CD4-positive, alpha-beta T cell treated with Interleukin-1 beta for 1 hour (primary cell): ENCODE measurements at places on chromosomes 7 and 10.
A peak's percentile ranks its signal among the peaks of the same experiment; 100 is the strongest.

DNA sequence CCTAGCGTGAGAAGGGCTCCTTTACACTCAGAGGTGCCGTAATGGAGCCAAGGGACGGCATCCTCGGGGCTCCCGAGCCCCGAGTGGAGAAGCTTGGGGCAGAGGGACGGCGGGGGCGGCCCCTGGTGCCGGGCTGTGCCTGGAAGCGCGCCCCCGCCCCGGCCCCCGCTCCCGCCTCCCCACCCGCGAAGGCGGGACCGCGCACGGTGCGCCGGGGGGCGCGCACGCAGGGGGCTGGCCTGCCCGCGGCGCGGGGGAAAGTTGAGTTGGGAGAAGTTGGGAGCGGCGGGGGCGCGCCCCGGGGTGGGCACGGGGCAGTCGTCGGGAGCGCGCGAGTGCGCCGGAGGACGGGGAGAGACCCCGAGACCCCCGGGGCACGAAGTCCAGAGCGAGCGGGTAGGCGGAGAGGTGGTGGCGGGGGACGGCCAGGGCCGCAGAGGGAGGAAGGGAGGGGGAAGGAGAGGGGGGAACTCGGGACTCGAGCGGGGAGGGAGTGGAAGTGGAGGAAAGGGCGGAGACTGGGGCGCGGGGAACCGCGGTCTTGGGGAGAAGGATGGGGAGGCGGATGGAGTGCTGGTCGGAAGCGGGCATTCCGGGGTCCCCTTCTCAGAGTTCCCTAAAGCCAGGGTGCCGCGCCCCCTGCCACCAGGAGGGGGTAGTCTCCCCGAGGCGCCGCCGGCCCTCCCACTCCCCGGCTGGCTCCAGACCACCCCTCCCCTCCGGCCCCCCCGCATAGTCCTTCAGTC, at the start of gene SLC4A2:
SLC4A2 (plus strand) TSS at position 223 of the 746 bp plus-strand sequence. CDS start 2,399 bp downstream, outside the sequence.
- peak; percentile 72 for DNase-seq

GRCh38 chr7:105202616-105203015, 186.1 kb downstream of the SRPK2 start:
- DNase-seq = no peak

- DNase-seq = no peak
Measured at GRCh38 chr7:104499975-104500374, 171.6 kb downstream of the LHFPL3 start.

- DNase-seq = peak; percentile 76
Measured at GRCh38 chr10:102673819-102674511, 29.7 kb downstream of the TRIM8 start.

DNA sequence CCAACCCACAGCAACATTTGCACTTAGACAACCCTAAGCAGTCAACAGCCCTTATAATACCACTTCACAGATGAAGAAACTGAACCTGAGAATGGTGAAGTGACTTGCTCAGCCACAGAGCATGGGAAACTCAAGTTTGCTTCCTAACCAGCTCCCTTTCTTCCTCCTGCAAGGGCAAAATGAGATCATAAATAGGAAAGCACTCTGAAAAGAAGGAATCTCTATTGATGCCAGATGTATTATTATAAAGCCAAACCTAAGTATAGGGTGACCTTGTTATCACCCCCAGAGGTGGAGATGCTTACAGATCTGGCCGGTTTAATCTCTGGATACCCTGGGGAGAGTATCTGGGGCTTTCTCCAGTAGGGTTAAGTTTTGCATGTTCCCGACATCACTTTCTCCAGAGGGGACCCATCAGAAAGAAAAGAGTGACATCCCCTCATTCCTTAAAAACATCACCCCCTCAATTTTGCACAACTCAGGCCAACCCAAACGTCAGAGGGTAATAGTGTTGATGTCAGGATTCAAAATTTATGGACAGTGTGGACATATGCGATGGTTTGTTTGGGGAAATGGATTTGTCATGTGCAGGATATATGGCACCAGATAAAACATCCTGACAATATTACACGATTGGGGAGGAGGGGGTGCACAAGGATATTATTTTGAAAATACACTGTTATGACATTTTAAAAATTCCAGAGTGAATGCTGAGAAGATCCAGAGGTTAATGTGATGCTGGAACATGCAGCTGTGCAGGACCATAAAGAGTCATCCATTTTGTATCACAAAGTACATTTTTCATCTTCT, 24.0 kb upstream of the XPNPEP1 start:
- no peak for DNase-seq

DNA sequence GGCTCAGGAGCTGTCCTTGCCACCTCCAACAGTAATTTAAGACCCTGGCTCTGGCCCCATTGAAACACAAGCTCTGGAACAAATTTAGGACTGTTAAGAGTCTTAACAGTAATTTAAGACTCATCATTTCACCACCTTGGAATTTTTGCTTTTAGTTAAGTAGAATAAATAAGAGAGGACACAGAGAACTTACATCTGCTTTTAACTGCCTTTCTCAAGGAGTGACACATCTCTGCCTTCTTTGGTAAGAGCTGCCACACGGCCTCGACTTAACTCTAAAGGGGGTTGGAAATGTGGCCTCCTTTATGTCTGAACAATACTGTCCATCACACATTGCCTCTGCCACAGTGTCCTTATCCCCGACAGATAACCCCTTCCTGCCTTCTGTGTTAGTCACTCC, 77.9 kb downstream of the HERPUD2 start:
- DNase-seq = no peak

DNA sequence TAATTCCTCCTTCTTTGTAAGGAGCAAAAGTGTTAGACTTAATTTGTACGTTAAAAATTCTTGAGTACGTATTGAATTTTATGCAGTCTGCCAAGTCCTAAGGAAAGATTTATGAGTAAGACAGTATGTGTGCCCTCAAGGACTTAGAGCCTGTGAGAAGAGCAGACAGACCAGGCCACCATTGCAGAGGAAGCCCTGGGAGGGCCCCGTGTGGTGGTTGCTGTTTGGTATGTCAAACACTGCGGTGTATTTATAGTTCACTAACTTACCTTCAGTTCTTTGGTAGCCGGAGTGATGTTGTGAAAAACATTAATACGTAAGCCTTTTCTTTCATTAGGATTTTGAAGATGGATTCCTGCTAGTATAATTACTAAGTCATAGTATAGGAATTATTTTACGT, 82.9 kb downstream of the GALNT11 start:
- DNase-seq = no peak

GRCh38 chr7:156943091-156944041, 6.1 kb upstream of the NOM1 start:
- DNase-seq = no peak

DNA sequence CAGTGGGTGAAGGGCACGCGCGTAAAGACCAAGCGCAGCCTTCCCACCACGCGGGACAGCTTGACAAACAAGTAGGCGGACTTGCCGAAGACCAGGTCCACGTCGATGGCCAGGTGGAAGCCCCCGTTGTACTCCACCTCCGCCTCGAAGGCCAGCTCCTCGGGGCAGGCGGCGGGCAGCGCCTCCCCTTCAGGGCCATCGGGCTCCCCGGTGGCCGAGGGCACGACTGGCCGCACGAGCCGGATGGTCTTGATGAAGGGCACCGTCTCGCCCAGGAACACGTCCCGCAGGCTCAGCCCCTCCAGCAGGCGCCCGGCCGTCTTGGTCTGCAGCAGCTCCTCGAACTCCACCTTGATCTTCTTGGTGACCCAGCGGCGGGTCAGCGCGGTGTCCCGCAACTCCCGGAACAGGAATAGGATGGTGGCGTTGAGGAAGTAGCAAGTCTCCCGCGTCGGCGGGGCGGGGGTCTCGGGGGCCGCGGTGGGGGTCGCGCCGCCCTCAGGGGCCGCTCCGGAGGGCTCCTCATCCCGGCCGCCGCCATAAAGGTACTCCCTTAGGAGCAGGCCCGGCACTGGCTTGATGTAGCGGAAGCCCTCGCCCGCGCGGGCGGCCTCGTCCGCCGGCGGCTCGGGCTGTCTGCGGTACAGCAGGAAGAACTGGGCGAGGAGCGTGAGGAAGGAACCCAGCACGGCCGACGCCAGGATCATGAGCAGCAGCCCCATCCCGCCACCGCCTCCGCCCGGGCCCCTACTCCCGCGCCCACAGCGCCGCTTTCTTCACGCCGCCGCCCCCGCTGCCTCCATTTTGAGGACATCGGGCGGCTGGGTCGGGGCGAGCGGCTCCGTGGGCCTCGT, 507 bp downstream of the PDZD8 start:
- peak; percentile 13 for DNase-seq

DNA sequence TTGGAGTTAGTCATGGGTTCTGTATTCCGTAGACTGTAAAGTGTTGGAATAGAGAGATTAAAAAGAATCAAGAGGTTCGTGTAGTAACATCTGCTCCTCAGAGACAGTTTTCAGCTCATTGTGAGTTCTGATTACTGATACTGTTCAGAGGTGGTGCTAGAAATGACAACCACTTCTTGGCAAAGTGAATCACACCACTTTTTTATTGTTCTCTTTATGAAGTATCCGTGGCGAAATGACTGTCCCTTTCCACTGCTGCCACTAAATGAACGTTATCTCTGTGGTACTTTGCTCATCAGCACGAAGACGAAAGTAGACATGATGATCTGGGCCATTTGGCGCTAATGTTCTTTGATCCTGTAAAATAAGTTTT, 860 bp downstream of the RPP30 start:
- DNase-seq = no peak

DNA sequence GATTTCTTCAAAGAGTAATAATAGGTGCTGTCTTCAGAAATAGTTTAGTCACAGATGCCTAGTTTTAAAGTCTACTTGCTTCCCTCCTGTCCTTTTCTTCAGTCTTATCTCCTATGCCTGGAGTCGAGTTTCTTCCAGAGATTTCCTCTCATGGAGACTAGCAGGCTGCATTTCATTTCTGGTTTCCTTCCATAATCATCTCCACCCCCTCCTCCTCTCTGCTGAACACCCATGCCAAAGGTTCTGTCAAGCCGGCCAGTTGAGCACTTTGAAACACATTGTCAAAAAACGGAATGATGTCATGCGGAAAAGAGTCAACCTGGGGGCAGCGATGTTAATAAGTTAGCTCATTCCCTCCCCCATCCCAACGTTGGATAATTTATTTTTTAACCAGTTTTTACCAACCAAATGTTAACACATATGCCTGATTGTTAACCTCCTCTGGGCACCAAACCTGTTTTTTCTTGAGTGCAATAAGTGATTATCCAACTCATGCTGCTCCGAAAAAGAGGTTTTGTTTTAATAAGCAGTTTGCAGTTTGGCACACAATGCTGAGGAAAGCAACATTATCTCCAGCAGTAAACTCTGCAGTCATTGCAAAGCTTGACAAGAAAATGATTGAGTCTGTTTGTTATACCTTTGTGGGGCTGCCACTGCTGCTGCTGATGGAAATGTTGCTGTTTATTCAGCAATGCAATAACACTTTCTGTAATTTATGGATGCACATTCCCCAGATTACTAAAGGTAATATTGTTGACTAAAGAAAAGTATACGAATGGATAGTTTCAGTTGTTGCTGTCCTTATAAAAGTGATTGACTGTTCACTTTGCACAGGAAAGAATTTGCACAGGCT, 161.6 kb downstream of the LRMDA start:
- no peak for DNase-seq

DNA sequence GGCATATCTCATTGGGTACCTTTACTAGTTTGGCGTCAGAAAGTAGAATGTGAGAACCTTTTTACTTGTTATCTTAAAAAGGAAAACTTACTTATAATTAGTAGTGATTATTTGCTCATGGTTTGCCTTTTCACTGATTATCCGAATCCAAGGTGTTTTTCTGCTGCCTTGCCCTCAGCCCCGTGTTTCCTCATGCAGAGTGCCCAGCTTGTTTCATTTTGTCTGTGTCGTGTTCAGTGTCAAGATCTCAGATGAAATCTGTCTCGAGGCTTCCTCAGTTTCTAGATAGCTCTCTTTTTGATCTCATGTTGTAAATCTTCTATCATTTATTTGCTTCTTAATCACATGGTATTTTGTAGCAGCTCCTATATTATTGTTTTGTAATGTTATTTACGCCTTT, 30.1 kb downstream of the RPA3 start:
- DNase-seq = no peak
